ENCODE measurements at places on chromosomes 13 and 19.

DNA sequence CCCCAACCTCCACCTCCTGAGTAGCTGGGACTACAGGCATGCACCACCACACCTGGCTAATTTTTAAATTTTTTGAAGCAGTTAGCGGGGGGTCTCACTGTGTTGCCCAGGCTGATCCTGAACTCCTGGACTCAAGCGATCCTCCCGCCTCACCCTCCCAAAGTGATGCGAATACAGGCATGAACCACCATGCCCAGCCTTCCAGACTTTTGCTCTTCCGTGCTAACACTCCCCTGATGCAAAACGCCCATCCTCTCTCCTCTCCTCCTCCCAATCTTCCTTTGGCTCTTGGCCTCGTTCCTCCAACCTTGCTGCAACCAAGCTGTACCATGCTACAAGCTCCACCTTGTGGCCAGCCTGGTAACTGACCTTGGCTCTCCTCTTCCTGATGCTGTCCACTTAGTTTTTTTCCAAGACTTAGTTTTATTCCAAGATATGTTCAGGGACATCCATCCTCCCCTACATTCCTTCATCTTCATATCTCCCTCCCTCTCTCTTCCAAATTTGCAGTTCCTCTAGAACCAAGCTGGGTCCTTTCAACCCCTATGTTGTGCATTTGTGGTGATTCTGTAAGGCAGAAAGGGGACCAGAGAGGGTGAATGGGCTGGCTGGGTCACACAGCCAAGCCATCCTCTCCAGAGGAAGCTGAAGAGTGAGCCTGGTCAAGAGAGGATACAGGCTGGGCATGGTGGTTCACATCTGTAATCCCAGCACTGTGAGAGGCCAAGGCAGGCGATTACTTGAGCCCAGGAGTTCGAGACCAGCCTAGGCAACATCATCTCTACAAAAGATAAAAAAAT lies 32.8 kb downstream of the TINCR start:
- DNase-seq = peak; percentile 8

DNA sequence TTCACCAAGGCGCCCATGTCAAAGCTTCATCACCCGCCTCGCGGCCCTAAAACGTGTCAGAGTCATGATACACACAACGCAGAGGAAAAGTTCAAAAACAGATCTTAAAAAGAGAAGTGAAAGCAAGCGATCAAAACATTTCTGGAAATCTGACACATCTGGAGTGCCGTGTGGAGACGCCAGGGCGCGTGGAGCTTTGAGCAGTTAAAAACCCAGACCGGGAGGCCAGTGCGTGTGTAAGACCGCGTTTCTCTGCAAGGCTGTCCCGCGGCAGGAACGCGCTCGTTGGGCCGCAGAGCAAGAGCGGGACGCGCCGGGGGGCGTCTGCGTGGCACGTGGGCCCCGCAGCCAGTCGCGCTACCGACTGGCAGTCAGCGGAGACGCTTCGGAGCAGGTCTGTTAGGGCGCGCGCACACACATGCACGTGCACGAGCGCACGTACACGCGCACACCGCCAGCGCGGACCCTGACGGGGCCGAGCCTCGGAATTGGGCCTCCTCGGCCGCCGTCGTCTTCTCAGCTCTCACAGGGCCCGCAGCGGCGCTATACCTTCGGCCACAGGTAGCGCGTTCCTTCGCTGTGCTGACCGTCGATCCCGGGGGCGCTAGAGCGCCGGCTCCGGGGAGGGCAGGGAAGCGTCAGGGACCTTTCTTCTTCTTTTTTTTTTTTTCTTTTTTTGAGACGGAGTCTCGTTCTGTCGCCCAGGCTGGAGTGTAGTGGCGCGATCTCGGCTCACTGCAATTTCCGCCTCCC lies 35.8 kb downstream of the RNF6 start:
- peak; percentile 86 for DNase-seq

DNA sequence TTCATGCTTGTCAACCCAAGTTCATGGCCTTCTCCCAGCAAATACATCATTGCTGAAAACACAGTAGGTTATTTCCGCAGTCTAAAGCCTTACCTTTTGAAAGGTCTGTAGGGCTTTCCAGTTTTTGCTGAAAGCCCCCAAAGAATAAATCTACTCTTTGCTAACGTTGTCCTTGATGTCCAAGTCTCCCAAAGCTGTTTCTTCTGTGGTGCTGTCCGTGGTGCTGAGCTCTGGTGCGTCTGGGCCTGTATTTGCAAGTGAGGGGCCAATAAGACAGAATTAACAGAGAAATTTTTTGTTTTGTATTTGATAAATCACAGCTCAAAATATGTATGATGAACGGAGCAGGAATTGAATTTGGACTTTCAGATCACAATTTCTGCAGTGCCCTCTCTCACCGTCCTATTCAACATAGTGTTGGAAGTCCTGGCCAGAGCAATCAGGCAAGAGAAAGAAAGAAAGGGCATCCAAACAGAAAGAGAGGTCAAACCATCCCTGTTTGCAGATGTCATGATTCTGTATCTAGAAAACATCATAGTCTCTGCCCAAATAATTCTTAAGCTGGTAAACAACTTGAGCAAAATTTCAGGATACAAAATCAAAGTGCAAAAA lies 9.8 kb upstream of the LGALS16 start:
- peak; percentile 9 for DNase-seq

DNA sequence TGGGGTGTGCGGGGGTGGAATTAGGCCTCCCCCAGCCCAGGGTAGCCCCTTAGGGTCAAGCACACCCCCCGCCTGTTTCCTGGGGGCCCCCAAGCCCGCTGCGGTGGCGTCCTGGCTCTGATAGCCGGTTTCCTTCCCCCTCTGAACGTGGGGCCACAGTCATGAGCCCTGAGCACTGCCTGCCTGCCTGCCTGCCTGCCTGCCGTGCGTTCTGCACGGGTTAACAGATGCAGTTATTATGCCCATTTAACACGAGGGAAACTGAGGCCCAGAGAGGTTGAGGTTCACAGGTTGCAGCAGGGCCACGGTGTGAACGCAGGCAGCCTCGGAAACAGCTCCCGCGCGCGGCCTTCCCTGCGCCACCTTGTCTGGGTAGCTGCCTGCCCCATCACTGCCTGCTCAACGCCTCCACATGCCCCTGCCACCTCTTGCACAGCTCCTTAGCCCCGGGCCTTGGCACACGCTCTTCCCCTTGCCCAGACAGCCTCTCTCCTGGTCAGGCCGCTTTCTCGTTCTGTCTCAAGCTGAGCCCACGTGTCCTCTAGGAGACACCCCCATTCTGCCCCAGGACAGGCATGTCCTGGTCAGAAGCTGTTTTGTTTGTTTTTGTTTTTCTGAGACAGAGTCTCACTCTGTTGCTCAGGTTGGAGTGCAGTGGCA lies 1.2 kb upstream of the GAMT start:
- DNase-seq = no peak

GRCh38 chr13:28499609-28500008 lies 4.7 kb upstream of the FLT1 start:
- no peak for DNase-seq

DNA sequence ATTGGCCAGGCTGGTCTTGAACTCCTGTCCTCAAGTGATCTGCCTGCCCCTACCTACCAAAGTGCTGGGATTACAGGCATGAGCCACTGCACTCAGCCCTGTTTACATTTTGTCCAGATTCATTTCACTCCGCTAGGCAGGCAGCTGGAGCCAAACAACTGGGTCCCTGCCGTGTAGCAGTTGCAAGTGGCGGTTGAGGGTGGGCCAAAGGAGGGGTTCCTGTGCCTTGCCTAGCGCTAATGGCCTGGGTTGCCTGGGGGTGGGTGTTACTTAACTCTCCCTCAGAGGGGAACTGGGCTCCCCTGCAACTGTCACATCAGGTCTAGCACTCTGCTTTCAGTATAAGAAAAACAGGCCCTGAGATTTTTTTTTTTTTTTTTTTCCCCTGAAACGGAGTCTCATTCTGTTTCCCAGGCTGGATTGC lies 7.4 kb downstream of the ACP5 start:
- no peak for DNase-seq

- no peak for DNase-seq
Measured at GRCh38 chr13:98487522-98487921, 89.4 kb downstream of the STK24 start.

- DNase-seq = peak; percentile 73
Measured at GRCh38 chr13:41060082-41060723, 1.1 kb upstream of the WBP4 start.

- no peak for DNase-seq
Measured at GRCh38 chr13:46031581-46032263, 20.8 kb downstream of the ZC3H13 start.

DNA sequence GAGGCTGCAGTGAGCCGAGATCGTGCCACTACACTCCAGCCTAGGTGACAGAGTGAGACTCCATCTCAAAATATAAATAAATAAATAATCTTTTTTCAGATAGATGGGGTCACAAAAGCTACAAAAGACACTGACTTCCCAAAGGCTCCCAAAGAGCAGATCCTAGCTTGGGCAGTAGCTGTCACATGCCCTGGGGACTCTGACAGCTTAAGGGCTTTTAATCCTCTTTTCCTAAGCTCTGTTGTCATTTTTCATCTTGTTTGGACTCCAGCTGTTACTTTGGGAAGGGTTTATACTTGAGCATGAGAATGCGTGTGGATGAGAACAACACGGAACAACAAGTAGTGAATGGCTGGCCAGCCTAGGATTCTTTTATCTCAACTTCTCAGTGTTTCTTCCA lies 231.7 kb downstream of the MZT1 start:
- no peak for DNase-seq

- DNase-seq = no peak
Measured at GRCh38 chr19:19260417-19261214, 12.5 kb downstream of the TM6SF2 start.

DNA sequence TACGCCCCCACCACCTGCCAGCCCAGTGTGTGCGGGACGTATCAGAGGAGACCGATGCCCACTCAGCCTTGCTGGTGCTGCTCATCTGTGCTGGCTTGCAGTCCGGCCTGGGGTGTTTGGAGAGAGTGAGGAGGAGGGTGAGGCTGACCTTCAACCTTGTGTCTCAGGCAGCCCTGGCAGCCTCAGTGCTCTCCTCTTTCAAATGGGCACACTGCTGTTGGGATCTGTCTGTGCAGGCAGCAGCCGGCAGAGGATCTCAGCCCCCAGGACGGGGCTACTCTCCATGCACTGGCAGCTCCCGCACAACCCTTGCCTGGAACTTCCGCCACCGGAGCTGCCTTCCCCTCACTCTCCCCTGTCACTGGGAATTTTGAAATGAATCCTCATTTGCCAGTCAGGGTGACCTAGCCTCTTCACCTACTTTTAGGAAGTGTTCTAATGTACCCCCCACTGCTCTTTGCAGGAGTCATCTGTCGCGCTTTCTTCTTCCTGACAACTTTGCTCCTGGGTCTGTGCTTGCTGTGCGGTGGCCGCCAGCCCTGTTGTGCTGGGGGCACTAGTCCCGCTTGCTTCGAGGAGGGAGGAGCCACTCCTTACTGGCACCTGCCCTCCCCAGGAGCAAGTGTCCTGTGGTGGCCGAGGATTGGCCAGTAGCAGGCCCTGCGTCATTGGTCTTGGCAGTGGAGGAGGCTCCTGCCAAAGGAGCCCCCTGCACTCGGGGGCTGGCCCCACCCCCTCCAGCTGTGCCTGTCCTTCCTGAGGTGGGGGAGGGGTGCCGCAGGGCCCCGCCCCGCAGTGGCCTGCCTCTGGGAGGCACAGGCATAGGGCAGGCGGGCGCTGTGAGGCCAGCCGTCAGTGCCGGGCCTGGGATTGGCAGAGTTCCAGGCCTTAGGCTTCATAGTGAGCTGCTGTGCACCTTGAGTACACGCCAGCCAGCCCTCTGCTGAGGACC lies 53.4 kb downstream of the TSSK6 start:
- no peak for DNase-seq

DNA sequence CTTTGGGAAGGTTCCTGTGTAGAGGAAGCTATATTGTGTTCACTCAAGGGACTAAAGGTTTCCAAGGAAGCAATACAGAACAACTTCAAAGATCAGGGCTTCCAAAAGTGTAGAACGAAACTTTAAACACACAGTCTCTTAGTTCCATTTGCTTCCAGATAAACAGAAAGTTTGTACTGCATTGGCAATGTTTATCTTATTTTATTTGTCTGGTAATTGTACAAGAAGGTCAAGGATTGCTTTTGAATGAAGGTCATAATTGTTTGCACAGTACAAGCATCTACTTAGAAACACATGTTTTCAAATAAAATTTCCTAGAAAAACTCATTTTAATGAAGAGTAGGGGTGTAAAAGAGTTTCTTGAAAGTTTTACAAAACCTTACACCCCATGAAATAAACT lies 712.7 kb upstream of the SGCG start:
- DNase-seq = no peak

- no peak for DNase-seq
Measured at GRCh38 chr13:65488606-65489005, 1741.5 kb downstream of the PCDH9 start.

DNA sequence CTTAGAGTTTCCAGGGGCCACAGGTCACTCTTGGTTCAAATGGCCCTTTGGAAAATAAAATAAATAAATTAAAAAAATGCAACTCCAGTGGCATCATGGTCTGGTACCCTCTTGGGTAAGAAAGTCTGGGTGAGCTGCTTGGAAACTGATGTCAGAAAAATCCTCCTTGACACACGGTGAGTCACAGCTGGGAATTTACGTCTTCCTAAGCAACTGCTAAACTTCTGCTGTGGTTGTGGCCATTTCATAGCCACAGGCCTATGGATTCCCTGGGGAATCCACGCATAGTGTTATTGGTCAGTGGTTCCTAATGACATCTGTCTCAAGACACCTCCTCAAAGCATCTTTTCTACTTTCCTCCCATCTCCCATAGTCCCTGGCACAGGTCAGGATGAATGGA lies 220.8 kb downstream of the COG6 start:
- no peak for DNase-seq

- DNase-seq = no peak
Measured at GRCh38 chr13:79108914-79109643, 297.0 kb downstream of the RBM26 start.

DNA sequence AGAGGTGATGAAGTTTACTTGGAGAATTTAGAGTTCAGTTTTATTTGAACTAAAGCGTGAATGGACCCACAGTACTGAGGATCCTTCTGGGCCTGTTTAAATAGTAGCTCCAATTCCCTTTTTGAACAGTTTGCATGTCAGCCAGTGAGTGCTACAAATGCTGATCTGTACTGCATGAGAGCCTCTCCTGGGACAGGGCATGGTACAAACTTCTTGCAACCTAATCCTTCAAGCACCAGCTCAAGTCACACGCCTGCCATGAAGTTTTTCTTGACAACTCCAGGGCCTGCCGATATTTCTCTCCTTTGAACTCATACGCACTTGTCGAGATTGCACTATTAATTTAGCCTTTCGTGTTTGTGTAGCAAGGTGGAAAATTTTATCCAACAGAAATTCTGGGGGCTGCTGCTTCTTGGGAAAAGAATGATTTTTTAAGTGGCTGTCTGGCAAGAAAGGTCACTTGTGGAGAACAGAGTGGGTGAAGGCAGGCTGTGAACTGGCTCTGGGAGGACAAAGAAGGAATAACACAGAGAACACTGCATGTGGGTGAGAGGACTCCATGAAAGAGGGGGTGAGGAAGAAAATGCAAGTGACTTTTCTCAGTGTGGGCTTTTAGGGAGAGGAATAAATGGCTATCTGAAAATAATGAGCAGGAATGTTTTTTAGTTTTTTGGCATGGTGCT lies 192.5 kb downstream of the NDFIP2 start:
- no peak for DNase-seq

DNA sequence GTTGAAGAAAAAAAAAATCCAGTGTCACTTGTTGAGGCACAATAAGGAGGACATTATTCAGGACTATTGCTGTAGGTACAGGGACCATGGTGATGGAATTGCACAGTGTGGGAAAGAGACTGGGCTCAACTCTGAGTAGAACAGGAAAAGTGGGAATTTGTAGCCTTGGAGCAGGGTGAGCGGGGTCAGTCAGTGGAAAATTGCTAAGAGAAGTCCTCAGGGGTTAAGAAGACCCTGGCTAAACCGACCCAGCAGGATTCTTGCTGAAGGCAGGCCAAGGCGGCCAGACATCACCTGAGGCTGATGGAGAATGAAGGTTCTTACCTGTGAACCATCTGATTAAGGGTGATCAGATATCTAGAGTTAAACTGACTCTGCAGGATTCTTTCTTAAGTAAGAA lies 12.5 kb downstream of the LAIR2 start:
- no peak for DNase-seq
